CD8-positive, alpha-beta memory T cell (primary cell): ENCODE measurements at places on chromosomes 5 and 9. TPM values are rescaled to one million over a fixed set of nuclear protein-coding genes. Genes with fewer than 3 reads are reported as not detected.

The PRLR gene
- total RNA-seq, result not detected

The REEP2 gene
- total RNA-seq, result 5.0 TPM

The PCDHGA3 gene
- not detected for total RNA-seq

- H3K27ac ChIP-seq, result no peak overlapping the region
- no peak overlapping the region for H3K4me3 ChIP-seq
- peaks cover 3% of the 10 kb centered on the region for H3K27me3 ChIP-seq
- no peaks in the 10 kb centered on the region for H3K4me1 ChIP-seq
- no peaks in the 10 kb centered on the region for H3K36me3 ChIP-seq
Observed at GRCh38 chr5:36751886-36752285, 124.7 kb upstream of the NIPBL start.

DNA sequence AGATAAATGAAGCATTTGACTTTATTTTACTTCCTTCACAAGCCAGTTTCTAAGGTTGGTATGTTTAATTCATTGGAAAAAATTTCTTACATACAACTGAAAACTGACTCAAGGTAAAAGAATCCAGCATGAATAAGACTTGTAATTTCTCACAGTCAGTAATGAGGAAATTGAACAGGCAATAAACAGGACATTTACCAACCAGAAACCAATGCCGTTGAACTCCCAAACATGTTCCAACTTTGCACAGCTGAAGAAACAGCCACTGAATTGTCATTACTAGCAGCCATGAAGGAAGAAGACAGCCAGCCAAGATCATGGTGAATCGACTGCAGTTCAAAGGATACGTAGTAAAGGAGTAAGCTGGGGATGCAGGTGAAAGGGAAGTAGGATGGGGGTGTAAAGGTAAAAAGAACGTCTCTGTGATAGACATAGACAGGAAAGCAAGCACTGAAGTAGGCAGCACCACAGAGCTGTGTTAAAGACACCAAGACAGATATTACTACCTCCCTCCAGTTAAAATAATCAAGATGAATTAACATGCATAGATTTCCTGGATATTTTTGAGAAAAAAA is 21.3 kb upstream of the SLC12A2 start:
- H3K36me3 ChIP-seq, result no peaks in the 10 kb centered on the region
- no peak overlapping the region for H3K27ac ChIP-seq
- H3K27me3 ChIP-seq, result no peaks in the 10 kb centered on the region
- H3K4me1 ChIP-seq, result no peaks in the 10 kb centered on the region
- H3K4me3 ChIP-seq, result no peak overlapping the region
- DNase-seq, result no peak

GRCh38 chr9:125649315-125649714 is 57.7 kb downstream of the MAPKAP1 start:
- H3K4me1 ChIP-seq, result peaks cover 26% of the 10 kb centered on the region
- H3K36me3 ChIP-seq, result no peaks in the 10 kb centered on the region
- no peaks in the 10 kb centered on the region for H3K27me3 ChIP-seq
- H3K27ac ChIP-seq, result no peak overlapping the region

- no peak overlapping the region for H3K27ac ChIP-seq
- peaks cover 75% of the 10 kb centered on the region for H3K4me1 ChIP-seq
- no peak for DNase-seq
Observed at GRCh38 chr5:68240202-68240601, 24.6 kb downstream of the PIK3R1 start.

DNA sequence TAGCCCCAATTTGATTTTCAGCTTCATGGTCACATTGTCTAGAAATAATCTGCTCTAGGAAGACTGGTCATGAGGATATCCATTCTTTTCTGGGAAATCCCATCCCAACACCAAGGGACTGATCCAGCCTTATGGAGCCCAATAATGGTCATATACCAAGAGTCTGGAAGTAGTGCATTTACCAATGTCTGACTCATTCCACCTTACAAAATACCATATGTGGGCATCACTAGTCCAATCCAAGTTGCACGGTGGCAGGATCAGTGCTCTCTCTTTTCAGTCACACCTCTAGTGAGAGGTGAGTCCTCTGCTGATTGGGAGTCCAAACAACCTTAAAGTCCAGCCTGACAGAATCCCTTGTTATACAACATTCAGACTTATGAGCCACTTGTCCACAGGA is 73.7 kb downstream of the FEM1C start:
- no peak for DNase-seq
- no peak overlapping the region for H3K27ac ChIP-seq
- no peaks in the 10 kb centered on the region for H3K4me1 ChIP-seq
- no peak overlapping the region for H3K4me3 ChIP-seq
- no peaks in the 10 kb centered on the region for H3K27me3 ChIP-seq

DNA sequence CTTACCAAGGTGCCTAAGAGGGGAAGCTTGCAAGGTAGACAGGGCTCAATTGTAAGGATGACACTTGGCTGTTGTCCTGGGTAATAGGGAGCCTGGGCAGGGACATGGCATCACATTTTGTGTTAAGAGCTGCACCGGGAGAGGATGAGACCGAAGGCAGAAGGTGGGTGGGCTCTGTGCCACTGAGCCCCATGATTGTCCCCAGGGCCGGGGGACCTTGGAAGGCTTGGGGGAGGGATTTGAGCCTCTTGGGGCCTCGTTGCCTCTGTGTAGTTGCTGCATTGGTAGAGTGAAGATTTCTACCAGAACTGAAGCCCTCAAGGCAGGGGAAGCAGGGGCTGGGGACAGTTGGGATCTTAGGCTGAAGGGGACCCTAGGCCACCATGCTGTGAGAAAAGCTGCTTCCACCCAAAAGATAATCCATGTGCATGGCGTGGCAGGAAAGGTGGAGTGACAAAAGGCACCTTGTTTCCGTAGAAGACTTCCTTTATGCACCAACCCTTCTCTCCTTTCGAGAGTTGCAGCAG is 11.9 kb downstream of the FGF18 start:
- DNase-seq, result no peak
- no peak overlapping the region for H3K27ac ChIP-seq
- H3K4me3 ChIP-seq, result no peak overlapping the region
- H3K4me1 ChIP-seq, result no peaks in the 10 kb centered on the region

- no peaks in the 10 kb centered on the region for H3K27me3 ChIP-seq
- H3K36me3 ChIP-seq, result no peaks in the 10 kb centered on the region
- no peaks in the 10 kb centered on the region for H3K4me1 ChIP-seq
- no peak overlapping the region for H3K4me3 ChIP-seq
Observed at GRCh38 chr5:148897842-148898241, 71.4 kb downstream of the ADRB2 start.

DNA sequence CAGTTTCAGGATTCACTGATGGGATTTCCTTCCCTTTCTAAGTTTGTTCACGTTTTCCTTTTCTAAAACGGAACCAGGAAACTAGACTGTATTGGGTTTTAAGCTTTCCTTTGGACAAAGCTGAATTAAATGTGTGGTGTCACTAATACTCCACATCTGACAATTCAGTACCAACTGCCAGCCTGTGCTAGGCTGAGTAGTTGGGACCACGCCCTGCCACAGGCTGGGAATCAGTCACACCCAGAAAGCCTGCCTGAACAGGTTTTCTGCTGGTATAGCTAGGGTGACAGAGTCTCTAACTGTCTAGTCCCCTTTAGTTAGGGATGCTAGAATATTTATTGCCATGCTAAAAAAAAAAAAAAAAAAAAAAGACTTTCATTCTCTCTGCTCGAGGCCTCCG is 15.6 kb downstream of the SPACA9 start:
- H3K27ac ChIP-seq, result no peak overlapping the region
- H3K36me3 ChIP-seq, result peaks cover 29% of the 10 kb centered on the region
- no peaks in the 10 kb centered on the region for H3K27me3 ChIP-seq

DNA sequence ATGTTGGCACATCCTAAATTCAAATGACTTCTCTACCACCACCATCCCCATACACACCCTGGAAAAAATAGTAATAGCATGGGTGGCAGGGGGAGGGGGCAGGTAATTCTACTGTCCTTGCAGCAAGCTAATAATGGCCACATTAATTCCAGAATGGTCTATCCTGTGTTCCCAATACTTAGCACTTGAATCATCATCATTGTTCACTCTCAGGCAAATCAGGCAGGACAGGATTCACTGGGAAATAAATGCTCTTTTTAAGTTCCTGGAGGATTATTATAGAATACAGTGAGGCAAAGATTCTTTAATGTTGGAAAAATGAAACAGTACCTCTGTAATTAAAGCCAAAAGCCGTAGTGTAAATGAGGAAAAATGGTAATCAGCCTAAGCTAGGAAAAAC is 254.5 kb downstream of the ARRDC3 start:
- no peak for DNase-seq
- H3K4me1 ChIP-seq, result no peaks in the 10 kb centered on the region
- H3K27ac ChIP-seq, result no peak overlapping the region
- no peaks in the 10 kb centered on the region for H3K27me3 ChIP-seq
- H3K36me3 ChIP-seq, result no peaks in the 10 kb centered on the region

DNA sequence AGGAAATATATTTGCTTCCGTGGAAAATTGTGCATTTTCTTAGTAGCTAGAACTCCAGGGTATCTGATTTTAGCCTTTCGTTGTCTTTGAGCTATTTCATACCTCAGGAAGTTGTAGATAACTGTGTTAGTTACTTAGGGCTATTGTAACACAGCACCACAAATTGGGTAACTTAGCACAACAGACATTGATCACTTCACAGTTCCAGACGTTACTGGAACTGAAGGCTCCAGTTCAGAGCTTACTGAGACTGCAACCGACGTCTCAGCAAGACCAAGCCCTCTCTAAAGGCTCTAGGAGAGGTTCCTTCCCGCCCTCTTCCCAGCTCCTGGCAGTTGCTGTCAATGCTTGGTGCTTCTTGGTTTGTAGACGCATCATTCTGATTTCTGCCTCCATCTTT is 17.7 kb upstream of the ANKRD33B start:
- no peak for DNase-seq
- no peaks in the 10 kb centered on the region for H3K4me1 ChIP-seq
- H3K27ac ChIP-seq, result no peak overlapping the region
- H3K4me3 ChIP-seq, result no peak overlapping the region

DNA sequence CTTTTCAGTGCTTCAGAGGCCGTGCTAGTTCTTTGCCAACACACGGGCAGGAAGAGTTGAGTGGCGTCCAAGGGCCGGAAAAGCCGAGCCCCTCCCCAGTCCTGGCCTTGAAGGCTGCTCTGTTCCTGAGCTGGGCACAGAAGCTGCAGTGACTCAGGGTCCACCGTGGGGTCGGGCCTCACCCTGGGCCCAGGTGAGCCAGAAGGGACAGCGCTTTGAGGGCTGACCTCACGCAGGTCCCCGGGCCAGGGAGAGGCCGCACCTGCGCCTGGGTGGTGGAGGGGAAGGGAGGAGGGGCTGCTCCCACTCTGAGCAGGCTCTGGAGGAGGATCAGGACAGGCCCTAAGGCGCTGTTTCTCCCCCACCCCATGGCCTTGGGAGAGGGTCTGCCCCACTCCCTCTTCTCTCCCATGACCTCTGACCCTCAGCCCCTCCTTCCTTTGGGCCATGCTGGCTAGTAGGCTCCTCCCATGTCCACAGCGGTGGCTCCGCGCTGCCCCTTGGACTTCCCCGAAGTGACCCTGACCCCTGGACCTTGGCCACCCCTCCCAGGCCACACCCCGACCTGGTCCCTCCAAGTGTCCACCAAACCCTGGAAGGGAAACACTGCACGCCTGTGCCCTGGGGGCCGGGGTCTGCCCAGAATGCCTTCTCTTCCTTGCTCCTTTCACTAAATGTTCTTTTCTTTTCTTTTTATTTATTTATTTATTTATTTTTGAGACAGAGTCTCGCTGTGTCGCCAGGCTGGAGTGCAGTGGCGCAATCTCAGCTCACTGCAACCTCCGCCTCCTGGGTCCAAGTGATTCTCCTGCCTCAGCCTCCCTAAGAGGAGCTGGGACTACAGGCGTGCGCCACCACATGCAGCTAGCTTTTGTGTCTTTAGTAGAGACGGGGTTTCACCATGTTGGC is 19.7 kb upstream of the SLC6A19 start:
- no peak overlapping the region for H3K27ac ChIP-seq
- no peaks in the 10 kb centered on the region for H3K4me1 ChIP-seq

GRCh38 chr9:128048663-128049062 is 18.5 kb downstream of the NAIF1 start:
- no peaks in the 10 kb centered on the region for H3K27me3 ChIP-seq
- H3K36me3 ChIP-seq, result no peaks in the 10 kb centered on the region
- DNase-seq, result no peak
- H3K4me3 ChIP-seq, result no peak overlapping the region
- H3K27ac ChIP-seq, result no peak overlapping the region

- no peak overlapping the region for H3K27ac ChIP-seq
- no peak for DNase-seq
- no peaks in the 10 kb centered on the region for H3K27me3 ChIP-seq
- no peak overlapping the region for H3K4me3 ChIP-seq
Observed at GRCh38 chr9:71302776-71303175, 181.4 kb upstream of the TRPM3 start.

- H3K27ac ChIP-seq, result no peak overlapping the region
- no peaks in the 10 kb centered on the region for H3K36me3 ChIP-seq
- no peaks in the 10 kb centered on the region for H3K27me3 ChIP-seq
- H3K4me1 ChIP-seq, result no peaks in the 10 kb centered on the region
- no peak overlapping the region for H3K4me3 ChIP-seq
Observed at GRCh38 chr9:15714746-15715145, 161.9 kb downstream of the CCDC171 start.

DNA sequence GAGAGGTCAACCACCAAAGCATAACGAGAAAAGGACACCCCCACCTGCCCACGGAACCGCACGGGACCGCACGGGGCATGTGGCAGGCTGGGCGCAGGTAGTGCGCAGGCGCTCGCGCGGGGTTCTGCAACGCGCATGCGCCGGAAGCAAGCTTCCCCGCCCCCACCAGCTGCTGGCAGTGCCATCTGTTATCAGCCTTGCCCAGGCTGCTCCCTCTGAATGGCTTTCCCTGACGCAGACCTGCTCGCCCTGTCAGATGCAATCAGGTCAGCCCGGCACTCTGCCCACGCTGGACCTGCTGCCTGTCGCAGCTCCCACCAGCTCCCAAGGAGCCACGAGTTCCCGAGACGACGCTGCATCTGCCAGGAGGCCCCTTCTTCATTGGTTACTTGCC is 22.8 kb downstream of the PTCH1 start:
- H3K27me3 ChIP-seq, result no peaks in the 10 kb centered on the region
- H3K36me3 ChIP-seq, result no peaks in the 10 kb centered on the region
- DNase-seq, result no peak
- peaks cover 65% of the 10 kb centered on the region for H3K4me1 ChIP-seq

- H3K27ac ChIP-seq, result no peak overlapping the region
- no peaks in the 10 kb centered on the region for H3K36me3 ChIP-seq
- H3K4me3 ChIP-seq, result no peak overlapping the region
- H3K27me3 ChIP-seq, result no peaks in the 10 kb centered on the region
Observed at GRCh38 chr9:69976152-69976551, 67.5 kb upstream of the MAMDC2 start.

DNA sequence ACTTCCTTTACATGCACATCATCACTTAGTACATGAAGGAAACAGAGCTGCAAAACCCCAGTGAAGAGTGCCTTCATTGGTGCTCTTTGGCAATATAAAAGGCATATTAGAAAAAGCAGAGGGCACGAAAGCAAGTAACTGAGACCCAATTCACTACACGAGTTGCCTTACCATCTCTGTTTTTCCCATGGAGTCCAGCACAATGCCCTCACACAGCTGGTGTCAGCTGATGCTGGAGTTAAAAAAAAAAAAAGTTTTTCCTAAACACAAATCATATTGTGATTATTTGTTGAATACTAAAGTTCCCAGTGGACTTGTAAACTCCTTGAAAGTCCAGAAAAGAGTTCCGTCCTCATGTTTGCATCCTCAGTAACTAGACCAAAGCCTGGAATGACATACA is 25.6 kb downstream of the MARCHF3 start:
- no peak overlapping the region for H3K27ac ChIP-seq
- DNase-seq, result no peak
- no peak overlapping the region for H3K4me3 ChIP-seq
